ENCODE measurements at places on chromosomes 4 and X.

DNA sequence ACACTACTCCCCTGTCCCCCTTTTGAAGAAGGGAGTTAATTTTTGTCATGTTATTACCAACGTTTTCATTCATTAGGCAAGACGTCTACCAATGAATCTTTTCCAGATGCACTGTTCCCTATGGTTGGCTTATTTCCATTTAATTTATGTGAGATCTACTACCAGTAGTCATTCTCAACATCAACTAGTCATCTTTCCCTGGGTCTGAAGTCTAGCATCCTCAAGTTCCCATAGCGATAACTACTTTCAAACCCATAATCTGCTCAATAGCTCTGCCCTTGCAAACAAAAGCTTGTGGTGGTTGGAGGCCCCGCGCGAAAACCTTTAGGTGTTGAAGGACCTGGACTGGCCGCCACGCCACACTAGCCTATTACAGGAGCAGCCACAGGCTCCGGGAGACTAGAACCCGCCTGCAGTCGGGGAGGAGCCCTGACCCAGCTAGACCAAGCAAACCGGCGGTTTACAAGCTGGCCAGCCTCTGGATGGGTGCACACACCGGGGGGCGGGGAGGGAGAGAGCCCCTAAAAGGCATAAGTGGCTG, 746 bp downstream of the PPAT start:
- DNase-seq = peak; percentile 73

- DNase-seq = peak; percentile 61
These were observed 2320.1 kb downstream of the ARAP2 start for GRCh38 chr4:33924239-33924638.

DNA sequence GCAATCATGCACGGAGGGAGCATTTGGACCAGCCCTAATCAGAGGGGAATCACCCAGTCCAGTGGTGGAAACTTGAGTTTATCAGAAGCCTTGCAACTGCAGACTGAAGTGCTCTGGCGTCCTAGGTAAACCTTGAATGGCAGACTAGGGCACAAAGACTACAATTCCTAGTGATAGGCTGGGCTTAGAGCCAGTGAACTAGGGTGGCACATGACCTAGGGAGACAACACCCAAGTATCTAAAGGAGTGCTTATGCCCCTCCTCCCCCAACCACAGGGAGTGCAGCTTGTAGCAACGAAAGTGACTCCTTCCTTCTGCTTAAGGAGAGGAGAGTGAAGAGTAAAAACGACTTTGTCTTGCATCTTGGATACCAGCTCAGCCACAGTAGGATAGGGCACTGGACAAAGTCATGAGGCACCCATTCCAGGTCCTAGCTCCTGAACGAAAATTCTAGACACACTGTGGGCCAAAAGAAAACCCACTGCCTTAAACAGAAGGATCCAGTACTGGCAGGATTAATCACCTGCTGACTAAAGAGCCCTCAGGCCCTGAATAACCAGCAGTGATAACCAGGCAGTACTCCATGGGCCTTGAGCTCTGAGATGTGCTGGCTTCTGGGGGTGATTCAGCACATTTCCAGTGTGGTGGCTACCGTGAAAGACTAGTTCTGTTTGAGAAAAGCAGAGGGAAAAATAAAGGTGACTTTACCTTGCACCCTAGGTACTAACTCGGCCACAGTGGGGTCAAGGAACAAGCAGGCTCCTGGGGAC, 58.7 kb upstream of the STARD8 start:
- DNase-seq = no peak

- DNase-seq = peak; percentile 57
These were observed 42.3 kb upstream of the SRD5A3 start for GRCh38 chr4:55303760-55304165.

DNA sequence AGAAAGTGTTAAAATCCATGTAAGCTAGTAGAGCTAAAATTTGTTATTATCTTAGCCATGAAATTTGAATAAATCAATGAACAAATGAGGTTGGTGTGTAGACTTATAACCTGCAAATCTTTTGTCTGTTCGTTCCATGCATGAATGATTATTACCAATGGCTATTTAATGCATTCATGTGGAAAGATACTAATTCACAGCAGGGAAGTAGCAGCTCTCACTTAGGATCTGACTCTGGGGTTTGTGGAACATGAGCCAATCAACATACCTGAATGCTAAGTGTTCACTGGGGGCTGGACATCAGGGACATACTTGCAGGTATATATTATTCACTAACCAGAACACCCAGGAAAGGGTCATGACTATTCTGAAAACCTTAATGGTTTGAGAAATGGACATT, 444.1 kb downstream of the STIM2 start:
- no peak for DNase-seq

GRCh38 chr4:92254767-92255442, 48.9 kb upstream of the GRID2 start:
- no peak for DNase-seq

DNA sequence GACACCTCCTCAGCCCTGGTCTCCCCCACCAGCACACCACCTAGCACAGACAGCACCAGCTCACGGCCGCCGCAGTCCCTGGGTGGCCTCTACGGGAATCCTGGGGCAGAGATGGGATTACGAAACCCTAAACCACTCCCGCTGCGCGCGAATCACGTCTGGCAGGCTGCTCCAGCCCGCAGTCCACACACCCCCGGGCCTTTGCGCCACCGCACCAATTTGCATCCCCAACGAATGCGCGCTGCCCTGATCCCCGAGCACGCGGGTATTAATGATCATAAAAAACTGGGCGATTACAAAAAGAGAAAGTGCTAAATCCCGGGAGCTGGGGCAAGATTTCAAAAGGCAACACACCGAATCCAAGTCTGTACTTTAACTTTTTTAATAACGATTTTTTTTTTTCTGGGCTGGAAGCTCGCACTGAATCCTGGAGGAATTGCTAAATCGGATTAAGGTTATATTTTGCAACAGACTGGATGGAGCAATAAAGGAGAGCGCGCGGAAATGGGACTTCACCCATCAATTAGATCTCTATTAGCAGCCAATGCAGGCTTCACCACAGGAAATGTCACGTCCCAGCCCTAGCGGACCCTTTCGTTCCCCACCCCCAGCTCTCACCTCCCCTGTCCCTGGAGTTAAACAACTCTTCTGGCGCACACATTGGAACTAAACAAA, 69.8 kb upstream of the TMEM33 start:
- DNase-seq = peak; percentile 49

DNA sequence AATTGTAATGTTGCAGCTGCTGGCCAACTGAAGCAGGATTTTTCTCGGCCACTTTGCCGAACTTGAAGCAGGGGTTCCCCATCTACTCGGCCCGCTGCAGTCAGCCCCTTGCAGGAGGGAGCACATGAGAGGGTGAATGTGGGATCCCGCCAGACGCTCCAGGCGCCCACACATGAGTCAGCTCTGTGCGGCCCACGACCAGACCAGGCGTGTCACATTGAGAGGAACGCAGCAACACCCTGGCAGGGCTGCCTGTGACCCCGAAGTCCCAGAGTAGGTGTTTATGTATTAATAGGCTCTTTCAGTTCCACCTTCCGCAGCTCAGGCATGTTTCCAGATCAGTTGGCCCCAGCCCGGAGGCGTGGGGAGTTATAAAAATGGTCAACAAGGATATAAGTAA, 344.7 kb upstream of the PABPC4L start:
- no peak for DNase-seq

DNA sequence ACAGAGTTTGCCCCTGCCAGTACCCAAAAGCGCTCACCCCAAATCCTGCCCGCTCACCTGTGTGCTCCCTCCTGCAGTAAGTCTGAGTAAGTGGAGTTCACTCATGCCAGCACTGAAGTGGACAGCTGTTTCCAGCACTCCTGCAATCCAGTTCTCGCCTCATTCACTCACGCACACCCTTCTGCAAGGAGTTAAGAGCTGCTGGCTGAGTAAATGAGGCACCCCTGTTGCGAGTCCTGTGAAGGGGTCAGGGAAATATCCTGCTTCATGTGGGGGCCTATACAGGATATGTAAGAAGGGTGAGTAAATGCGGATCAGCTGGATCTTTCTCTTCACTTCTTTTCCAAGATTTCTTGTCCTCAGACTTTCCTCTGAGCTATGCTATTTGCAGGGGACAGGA, 23.5 kb downstream of the CXCL8 start:
- DNase-seq = no peak

- DNase-seq = no peak
These were observed 1005.5 kb upstream of the INTU start for GRCh38 chr4:126627255-126627654.

GRCh38 chr4:157983300-157983699, 189.5 kb downstream of the GASK1B start:
- DNase-seq = no peak

DNA sequence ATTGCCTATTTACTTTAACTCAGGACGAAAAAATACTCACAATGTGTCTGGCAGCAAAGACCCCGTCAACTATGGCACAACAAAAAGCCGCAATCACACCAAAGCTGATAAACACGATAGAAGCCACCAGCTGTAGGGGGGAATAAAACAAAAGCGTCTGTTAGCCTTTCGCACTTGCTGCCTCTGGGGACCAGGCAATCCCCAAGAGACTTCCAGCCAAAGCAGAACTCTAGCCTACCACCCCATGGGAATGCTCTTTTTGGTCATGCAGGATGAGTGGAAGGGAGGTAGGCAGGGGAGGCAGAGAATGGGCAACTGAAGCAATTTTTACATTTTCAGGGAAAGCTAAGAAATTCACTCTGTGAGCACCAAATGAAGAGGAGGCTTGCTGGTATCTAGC, 20.1 kb downstream of the TMEM255A start:
- DNase-seq = no peak

DNA sequence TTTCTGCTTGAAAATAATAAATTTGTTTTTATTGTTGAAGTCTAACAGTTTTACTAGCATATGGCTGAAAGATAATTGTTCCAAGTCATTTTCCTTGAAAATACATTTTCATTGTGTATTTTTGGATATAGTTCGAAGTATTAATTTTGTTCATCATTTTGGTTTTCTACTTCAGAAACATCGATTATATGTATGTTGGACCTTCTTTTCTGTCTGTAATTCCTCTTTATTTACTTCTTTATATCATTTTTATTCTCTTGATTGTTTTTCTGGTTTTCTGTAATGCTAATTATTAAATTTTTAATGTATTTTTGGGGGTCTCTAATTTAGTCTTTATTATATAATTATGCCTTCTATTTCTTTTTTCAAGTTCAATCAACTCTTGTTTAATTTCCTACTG, 407.1 kb upstream of the FRG1 start:
- no peak for DNase-seq

- DNase-seq = no peak
These were observed 32.0 kb downstream of the STIM2 start for GRCh38 chr4:26892480-26893150.

DNA sequence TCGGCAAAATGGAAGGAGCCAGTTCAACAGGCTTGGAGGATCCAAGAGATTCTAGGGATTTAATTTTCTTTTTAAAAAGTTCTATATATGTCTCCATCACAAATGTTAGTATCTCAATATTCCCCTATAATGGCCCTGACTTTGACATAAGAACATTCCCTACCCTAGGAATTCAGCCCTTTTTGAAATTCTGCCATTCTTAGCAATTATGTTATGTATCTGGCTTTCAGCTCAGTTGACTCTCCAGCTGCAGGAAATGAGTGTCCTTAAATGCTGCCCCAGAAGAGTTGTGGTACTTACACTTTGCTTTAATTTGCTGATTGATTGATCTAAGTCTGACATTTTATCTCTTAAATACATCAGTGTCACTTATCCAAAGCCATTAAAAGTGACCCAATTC, 1454.3 kb downstream of the FSTL5 start:
- DNase-seq = no peak

DNA sequence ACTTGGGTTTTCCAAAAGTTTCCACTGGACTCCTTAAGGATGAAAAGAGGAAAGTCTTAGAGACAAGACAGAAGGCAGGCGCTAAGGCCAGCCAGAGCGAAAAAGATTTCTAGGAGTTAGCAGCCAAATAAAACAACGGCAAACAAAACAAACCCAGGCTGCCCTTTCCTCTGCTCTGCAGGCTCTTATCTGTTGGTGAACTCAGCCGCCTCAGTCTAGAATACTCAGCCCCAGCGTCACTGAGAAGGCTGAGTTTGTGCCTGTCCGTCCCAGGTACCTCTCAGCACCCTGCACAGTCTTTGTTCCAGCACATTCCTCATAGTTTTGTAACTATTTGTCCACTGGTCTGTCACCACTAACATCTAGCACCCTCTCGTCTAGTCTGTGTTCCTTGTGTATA, 75.6 kb upstream of the FAM9C start:
- no peak for DNase-seq

DNA sequence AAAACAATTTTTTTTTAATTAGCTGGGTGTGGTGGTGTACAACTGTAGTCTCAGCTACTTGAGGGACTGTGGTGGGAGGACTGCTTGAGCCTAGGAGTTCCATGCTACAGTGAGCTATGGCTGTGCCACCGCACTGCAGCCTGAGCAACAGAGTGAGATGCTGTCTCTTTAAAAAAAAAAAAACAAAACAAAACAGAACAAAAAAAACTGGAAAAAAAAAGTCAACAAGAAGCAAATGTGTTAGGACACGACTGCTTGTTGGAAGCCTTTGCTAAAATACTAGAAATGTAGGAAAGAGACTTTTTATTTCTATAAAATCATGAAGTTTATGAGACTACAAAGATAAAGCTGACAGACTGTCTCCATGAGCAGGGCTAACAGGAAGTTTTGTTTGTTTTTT, 87.2 kb downstream of the SH3RF1 start:
- DNase-seq = no peak

DNA sequence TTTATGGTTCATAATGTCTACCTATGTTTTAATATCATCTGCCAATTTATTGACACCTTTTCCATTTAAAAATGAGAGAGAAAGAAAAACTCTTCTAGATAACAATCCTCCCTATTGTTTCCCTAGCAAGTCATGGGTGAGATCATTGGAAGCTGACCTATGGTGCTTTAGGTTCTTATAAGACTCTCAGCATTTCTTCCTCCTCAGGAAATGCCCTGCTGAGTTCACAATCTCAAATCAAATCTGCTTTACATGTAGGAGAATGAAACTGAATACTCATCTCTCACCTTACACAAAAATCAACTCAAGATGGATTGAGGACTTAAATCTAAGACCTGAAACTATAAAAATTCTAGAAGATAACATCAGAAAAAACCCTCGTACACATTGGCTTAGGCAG, 267.4 kb downstream of the RAPGEF2 start:
- DNase-seq = no peak

DNA sequence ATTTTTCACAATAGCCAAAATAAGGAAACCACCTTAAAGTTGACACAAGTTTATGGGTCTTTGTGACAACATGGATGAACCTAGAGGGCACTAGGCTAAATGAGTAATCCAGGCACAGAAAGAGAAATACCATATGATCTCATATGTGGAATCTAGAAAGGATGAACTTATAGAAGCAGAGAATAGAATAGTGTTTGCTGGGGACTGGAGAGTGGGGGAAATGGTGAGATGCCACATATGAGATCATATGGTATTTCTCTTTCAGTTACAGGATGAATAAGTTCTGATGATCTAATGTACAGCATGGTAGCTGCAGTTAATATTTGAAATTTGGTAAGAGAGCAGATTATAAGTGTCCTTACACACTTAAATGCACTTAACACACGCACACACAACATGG, 35.9 kb downstream of the F8A2 start:
- DNase-seq = no peak

GRCh38 chrX:31336419-31336818, 264.6 kb upstream of the FTHL17 start:
- DNase-seq = no peak

- DNase-seq = no peak
These were observed 306.2 kb downstream of the INPP4B start for GRCh38 chr4:142539796-142540482.
